NCI-H526 (cell line): ENCODE measurements at places on chromosomes 16 and 17.

DNA sequence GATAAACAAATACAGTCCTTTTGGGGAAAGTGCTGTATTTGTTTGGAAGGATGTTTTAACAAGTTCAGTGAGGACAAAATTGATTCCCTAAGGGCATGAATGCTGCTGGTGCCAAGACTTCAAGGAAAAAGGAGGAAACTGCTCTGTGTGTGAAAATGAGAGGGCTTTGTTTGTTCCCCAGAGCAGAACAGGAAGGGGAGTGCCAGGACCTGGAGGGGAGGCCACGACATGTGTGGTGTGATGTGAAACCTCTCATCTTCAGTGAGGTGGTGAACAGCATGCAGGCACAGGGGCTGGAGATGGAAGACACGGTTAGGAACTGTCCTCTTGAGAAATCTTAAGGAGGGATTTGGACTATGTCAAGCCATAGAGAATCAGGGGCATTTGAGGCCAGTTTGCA lies 46.6 kb upstream of the GRIN2A start:
- no peak for DNase-seq

- no peak for DNase-seq
These were observed 416.9 kb upstream of the ZFHX3 start for GRCh38 chr16:73464834-73465233.

DNA sequence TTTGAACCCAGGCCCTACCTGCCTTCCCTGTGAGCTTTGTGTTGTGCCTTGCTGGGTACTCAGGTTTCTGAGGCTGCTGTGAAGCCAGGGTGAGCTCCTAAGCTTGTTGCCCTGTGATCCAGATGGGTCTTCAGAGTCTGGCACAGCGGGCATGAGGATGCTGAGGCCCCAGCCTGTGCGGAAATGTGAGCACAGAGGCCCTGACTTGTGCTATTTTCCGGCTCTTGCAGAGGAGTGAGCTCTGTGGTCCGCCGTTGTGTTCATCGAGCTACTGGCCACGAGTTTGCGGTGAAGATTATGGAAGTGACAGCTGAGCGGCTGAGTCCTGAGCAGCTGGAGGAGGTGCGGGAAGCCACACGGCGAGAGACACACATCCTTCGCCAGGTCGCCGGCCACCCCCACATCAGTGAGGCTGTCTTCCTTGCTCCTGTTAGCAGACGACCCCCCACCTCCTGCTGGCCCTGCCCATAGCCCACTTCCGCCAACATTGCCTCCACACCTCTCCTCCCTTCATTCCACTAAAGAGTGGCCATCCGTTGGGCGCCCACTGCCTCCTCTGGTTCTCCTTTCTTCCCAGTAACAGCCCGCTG lies 2.7 kb downstream of the PHKG2 start:
- no peak for DNase-seq

GRCh38 chr16:54921206-54921824 lies 9.3 kb upstream of the IRX5 start:
- no peak for DNase-seq

DNA sequence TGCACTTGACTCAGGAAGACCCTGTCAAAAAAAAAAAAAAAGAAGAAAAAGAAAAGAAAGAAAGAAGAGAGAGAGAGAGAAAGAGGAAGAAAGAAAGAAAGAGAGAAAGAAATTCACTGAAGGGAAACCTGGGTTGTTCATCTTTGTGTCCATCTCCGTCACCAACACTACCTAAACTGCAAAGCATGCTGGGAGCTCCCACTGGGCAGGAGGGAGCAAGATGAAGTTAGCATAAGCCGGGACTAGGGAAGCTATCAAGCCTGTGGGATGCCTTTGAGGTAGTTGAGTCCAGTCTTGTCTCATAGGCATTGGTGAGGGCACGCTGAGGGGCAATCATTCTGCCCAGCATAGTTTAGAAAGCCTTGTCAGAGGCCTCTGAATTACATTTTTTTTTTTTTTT lies 7.6 kb upstream of the CBFB start:
- DNase-seq = no peak

DNA sequence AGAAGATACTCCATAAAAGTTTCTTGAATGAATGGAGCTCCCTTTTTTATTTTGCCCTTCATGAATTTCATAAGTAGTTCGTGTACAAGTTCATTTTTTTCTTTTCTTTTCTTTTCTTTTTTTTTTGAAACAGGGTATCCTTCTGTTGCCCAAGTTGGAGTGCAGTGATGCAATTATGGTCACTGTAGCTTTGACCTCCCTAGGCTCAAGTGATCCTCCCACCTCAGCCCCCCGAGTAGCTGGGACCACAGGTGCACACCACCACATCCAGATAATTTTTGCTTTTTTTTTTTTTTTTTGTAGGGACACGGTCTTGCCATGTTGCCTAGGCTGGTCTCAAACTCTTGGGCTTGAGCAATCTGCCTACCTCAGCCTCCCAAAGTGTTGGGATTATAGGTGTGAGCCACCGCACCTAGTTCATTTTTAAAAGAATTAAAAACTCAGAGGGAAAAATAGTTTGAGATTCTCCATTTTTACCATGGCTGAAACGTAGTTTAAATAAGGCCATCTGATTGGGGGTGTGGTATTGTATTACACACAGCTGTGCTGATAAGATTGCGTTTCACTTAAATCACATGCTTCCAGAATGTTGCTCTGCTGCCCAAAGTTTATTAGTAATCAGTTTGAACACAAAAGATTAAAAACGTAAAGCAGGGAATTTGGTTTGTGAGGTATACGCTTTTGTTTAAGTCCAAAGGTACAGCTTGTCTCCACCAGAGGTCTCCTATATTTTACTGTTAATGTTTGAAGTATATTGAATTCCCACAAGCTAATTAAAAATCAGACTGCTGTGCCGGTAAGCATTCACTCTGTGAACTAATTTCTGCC lies 154.1 kb downstream of the SOCS1 start:
- no peak for DNase-seq

- peak; percentile 23 for DNase-seq
These were observed 7.3 kb upstream of the ALOX15 start for GRCh38 chr17:4648741-4649140.

- no peak for DNase-seq
These were observed 3.1 kb downstream of the VAMP2 start for GRCh38 chr17:8159459-8160223.

DNA sequence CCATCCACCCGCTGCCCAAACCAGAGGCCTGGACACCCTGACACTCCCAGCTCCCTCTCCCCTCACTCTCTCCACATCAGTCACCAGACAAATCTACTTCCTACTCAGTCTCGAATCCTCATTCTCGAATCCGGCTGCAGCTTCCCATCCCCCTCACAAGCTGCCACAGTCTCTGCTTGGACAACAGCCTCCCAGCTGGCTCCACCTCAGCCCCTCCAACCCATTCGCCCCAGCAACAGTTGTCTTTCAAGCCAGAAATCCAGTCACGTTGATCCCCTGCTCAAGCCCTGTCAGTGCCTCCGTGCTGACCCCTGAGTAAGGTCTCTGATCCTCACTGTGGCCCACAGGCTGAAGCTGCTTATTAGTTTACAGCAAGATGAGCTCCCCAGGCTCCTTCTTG lies 44.2 kb upstream of the MTSS2 start:
- DNase-seq = no peak

DNA sequence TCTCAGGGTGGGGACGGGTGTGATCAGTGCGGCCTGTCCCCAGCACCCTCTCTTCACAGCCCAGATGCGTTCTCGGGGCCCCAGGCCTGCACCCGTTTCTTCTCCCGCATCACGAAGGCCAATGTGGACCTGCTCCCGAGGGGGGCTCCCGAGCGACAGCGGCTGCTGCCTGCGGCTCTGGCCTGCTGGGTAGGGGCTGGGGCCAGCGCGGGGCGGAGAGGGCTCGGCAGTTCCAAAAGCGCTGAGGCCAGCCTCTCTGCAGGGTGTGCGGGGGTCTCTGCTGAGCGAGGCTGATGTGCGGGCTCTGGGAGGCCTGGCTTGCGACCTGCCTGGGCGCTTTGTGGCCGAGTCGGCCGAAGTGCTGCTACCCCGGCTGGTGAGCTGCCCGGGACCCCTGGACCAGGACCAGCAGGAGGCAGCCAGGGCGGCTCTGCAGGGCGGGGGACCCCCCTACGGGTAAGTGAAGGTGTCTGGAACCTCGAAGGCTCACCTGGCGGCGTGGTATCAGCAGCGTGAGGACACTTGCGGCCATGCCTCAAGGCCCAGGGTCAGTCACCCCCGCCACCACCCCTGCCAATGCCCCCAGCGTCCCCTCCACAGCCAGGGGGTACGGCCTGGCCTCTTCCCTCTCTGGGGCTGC lies 4.4 kb downstream of the MSLN start:
- DNase-seq = no peak

GRCh38 chr17:2631211-2631610 lies 37.8 kb downstream of the PAFAH1B1 start:
- no peak for DNase-seq
